ENCODE measurements at places on chromosomes 1 and 21. TPM values are rescaled to one million over a fixed set of nuclear protein-coding genes. Genes with fewer than 3 reads are reported as not detected.

GRCh38 chr1:236377832-236378535, 16.1 kb upstream of the EDARADD start:
- no peak for DNase-seq

GRCh38 chr1:164694505-164694904, 135.5 kb downstream of the PBX1 start:
- no peak for DNase-seq

GRCh38 chr1:109370712-109371340, 26.9 kb downstream of the SORT1 start:
- no peak for DNase-seq

DNA sequence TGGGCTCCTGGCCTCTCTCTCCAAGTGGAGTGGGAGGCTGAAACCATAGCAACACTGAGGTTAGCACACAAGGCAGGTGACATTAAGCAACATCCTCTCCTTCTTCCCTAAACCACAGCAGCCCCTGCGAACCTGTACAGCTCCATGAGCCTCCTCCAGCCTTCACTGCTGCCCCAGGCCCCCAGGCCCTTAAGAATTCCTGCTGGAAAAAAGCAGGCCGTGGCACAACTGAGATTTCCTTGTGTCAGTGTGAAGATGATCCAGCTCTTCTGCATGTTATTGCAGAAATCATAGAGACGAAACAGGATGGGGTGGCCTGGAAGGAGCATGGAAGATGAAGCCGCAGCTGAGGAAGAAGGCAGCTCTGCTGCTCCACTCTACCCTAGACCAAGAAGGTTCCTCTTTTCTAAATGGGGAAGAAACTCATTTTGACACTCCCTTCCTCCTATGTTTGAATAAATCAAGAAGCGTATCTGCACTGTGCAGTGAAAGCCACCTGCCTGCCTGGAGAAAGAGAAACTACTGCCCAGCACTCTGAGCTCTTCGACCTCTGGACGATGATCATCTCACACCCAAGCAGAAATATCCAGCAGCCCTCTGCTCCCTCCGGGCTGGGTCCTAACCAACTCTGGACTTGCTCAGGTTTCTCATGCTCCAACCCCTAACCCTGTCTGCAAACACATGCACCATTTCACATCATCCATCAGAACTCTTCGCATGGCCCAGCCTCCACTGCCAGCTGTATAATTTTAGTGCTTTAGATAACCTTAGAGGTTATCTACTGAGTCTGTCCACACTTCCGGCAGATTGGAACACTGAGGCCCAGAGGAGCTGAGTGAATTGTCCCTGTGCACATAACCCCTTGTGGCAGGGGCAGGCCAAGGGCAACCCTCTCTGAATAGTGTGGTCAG, 20.7 kb downstream of the SH3BP5L start:
- no peak for DNase-seq

DNA sequence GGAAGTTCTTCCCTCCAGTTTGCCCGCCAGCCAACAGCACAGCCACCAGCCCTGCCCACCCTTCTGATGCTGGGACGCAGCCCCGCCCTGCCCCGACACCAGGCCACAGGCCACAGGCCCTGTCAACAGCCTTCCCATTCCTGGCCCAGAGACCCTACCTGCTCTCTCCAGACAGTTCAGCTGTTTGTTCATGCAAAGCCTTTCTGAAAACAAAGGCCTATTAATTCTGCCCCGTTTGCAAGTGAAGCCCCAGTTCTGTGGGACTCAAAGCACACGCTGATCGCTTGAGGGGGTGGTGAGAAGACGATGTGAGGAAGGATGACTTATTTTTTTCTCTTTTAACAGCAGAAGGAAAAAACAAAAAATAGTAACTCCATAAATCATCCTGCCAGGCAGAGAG, 55.4 kb upstream of the KIF26B start:
- DNase-seq = no peak

DNA sequence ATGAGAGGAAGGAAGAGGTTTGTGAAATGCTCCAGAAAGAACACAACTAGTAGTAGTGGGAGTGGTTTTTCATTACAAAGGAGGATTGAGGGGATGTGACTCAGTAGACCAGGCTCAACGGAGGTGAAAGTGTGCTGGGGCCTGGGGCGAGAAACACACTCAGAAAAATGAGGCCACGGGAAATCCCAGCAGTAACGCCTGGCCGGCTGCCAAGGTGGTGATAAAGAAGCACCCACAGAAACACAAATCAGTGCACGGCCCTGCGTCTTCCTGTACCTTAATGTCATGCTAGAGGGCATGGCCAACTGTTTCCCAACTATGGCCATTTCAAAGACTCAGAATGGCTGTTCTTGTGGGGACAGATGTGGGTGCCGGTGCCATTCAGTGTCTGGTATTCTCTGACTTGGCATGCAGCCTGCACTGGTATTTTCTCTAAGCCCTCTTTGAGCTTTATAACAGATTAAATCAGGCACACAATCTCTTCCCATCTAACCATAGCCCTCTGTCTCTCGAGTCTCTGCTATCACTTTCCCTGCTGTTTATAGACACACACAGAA, 38.2 kb downstream of the URB2 start:
- peak; percentile 50 for DNase-seq

GRCh38 chr1:198876371-198876871, 237.6 kb downstream of the PTPRC start:
- no peak for DNase-seq

GRCh38 chr1:61013189-61013945, 69.0 kb upstream of the NFIA start:
- no peak for DNase-seq

DNA sequence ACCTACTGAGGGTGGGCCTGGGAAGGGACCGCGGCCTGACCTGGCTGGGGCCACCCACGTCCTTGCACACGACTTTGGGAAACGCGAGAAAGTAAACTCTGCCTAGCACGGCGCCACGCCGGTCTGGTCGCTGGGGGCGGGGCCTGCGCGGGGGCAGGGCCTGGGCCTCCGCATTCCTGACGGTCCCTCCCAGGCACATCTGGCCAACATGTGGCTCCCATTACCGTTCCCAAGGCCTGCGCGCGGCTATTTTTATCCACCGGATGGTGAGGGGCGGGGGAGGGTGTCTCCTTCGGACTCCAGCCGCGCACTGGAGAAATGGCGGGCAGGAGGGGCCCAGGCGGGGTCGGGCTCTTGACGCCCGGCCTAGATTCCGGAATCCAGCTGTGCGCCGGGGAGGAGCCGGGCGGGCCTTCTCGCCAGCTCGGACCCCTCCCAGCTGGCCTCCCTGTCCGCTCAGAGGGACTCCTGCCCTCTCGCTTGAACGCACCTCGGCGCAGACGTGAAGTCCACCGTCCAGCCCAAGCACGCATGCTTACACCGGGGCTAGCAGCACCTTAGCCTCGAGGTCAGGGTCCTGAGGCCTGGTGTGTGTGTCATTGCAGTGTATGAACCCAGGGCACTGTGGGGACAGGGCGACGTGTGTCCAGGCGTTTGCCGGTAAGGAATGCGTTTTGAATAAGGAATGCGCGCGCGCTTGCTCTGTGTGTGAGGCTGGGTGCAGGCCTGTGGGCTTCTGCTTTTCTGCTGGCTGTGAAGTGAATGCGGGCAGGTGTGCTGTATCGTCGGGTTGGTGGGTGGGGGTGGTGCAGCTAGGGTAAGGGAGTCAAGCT, 2.1 kb downstream of the EVA1B start:
- DNase-seq = no peak

- no peak for DNase-seq
Observed at GRCh38 chr1:33443080-33443704, 12.3 kb upstream of the PHC2 start.

- no peak for DNase-seq
Observed at GRCh38 chr21:14975136-14975919, 89.5 kb downstream of the NRIP1 start.

DNA sequence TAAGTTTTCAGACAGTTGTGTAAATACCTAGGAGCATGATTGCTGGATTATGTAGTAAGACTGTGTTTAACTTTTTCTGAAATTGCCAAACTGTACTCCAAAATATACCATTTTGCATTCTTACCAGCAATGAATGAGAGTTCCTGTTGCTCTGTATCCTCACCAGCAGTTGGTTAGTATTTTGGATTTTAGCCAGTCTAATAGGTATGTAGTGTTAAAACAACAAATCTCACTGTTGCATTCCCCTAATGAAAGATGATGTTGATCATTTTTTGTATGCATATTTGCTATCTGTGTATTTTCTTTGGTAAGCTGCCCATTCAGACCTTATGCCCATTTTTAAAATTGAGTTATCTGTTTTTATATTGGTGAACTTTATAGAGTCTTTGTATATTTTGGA, 89.9 kb downstream of the RASAL2 start:
- no peak for DNase-seq

DNA sequence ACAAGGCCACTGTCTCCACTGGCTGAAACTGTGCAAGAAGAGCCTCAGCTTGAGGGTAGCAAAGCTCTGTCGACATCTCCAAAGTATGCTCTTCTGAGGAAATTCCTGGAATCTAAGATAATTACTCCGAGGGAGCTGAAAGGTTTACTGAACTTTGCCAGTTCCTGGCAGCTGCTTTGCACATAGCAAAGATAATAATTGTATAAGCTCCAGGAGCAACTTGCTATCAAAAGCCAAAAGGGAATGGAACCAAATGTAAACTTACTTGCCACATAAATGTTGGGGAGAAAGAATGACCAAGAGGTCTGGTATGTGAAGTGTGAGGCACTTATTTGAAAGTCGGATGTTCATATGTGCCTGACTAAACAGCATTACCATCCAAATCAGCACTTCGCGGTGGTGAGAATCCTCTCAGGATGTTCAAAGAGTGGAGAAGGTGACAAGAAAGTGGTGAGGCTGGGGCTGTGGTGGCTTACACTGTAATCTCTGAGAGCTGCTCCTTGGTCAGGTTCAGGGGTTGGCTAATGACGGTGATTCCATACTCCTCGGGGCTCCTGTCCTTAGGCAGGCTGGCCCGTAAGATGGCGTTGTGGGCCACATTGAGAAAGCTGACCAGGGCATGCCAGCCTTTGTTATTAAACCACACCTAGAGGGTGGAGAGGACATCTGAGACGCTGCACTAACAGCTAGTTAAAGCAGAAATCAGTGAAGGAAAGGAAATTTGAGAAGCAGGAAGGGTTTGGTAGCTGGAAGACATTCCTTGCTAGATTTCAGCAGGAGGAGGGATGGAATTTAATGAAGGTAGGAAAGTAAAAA, 100.0 kb downstream of the ABCA4 start:
- DNase-seq = no peak

DNA sequence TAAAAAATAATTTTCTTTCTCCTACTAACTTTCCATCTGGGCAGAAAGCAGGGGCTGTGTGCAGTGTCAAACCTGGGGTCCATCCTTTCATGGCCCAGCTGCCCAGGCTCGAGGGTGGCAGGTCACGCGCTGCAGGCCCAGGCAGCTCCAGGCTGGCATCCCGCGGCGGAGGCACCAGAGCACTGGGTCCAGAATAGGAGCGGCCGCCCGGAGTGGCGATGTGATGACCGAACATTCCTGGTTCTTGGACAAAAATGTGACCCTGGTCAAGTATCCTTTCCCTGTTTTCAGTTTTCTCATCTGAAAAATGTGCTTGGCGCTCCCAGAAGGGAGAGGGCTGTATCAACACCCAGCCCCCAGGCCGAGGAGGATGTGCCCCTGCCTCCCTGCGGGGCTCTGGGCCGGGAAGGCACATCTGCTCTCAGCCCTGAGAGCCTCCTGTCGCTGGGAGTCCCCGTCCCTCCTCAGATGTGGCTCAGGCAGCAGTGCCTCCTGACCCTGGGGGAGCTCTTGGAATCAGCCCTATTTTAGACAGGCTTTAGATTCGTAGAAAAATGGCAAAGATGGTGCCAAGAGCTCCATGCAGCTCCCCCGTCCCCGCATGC, 29.3 kb downstream of the SLX9 start:
- no peak for DNase-seq

The CLCNKA gene
- 1.4 TPM for total RNA-seq

The TSTD1 gene
- 26.0 TPM for total RNA-seq

The PRAMEF7 gene
- total RNA-seq = not detected

The LYPD8 gene
- not detected for total RNA-seq

The CHRM3 gene
- 0.75 TPM for total RNA-seq

The LDLRAD1 gene
- total RNA-seq = not detected

The RHD gene
- not detected for total RNA-seq

The ALG14 gene
- 2.8 TPM for total RNA-seq

The LAMC1 gene
- total RNA-seq = 377 TPM
